ENCODE measurements at places on chromosomes 7 and 10.

GRCh38 chr10:1424648-1425047, 312.7 kb downstream of the ADARB2 start:
- no peak for DNase-seq

DNA sequence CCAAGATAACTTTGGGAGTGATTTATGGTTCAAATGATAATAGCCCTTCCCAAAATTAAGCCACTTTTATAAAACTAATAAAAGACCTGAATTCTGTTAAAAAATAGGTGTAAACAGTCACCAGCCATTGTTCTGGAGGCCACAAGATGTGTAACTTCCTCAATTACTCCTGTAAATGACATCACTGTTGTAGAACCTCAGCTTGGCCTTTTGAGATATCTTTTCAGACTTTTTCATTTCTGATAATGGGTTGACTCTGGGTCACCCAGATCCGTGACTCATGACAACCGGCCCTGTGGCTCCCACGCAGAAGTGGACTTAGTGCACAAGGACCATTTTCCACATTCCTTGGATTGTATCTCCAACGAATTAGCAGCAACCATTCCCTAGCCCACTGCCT, 106.6 kb downstream of the DKK1 start:
- DNase-seq: no peak

- DNase-seq: no peak
Measured at GRCh38 chr10:92087750-92088395, 164.3 kb downstream of the BTAF1 start.

DNA sequence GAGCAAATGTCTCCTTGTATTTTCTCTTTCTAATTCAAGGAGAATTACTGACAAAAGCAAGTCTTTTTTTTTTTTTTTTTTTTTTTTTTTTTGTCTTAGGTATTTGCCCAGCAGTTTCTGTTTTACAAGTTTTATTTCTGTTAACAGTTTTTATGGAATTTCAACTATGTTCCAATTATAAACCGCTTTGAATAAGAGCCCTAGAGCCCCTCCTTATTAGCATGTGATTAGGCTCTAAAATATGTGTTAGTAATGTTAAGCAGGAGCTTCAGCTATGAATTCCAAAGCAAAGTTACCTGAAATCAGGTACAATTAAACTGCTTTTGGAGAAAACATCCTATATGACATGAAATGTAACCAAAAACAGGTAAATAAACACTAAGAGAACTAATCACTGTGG, 997.0 kb upstream of the POT1 start:
- DNase-seq: no peak
